ENCODE measurements at places on chromosomes 12 and 14. TPM values are rescaled to one million over a fixed set of nuclear protein-coding genes. Genes with fewer than 3 reads are reported as not detected.

The SPRING1 gene
- total RNA-seq: 40.4 TPM

The CLEC9A gene
- total RNA-seq: not detected

- H3K27me3 ChIP-seq: no peaks in the 10 kb centered on the region
- no peaks in the 10 kb centered on the region for H3K36me3 ChIP-seq
Measured at GRCh38 chr14:76918782-76919394, 92.7 kb downstream of the LRRC74A start.

- no peaks in the 10 kb centered on the region for H3K27me3 ChIP-seq
- no peak overlapping the region for H3K4me3 ChIP-seq
- peaks cover 38% of the 10 kb centered on the region for H3K4me1 ChIP-seq
- peak; percentile 78 for DNase-seq
- peak overlapping the region; percentile 77 for H3K27ac ChIP-seq
Measured at GRCh38 chr14:50040401-50040775, 76.0 kb downstream of the VCPKMT start.

DNA sequence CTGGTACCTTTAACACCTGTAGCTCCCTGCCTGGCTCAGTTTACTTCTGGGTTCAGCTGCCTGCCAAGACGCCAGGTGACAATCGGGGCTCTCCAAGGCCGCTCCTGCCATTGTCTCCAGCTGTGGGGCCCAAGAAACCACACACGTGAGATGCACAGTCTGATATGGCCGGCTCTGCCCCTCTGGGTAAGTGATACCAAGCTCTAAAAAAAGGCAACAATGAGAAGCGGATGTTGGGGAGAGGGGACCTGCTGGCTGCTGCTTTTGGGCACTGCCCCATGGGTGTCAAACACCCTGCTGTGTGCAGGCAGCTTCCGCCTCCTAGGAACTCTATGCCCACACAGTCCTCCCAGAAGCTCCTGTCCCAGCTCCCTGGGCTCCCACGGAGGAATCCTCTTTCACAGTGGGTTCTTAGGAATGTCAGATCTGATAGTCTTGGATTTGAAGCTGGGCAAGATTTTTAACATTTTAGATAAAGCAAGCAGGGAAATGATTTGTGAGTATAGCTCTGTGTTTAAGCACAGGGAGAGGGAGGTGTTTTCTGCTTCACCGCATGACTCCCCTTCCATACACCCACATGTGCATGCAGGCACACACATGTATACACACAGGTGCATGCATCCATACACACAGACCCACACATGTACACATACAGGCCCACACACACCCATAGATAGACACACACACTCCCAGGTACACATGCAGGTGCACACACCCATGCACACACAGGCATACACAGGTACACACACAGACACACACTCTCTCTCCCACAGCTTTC, 1135.8 kb downstream of the BCL11B start:
- no peaks in the 10 kb centered on the region for H3K36me3 ChIP-seq

The FBLN5 gene
- 27.6 TPM for total RNA-seq

- DNase-seq: peak; percentile 67
- peaks cover 14% of the 10 kb centered on the region for H3K4me1 ChIP-seq
- no peaks in the 10 kb centered on the region for H3K27me3 ChIP-seq
- peak overlapping the region; percentile 75 for H3K4me3 ChIP-seq
- H3K27ac ChIP-seq: peak overlapping the region; percentile 64
Measured at GRCh38 chr14:101965181-101965544, 790 bp downstream of the DYNC1H1 start.

GRCh38 chr12:108519558-108519957, 4.5 kb downstream of the FICD start:
- no peaks in the 10 kb centered on the region for H3K27me3 ChIP-seq
- H3K27ac ChIP-seq: no peak overlapping the region
- H3K36me3 ChIP-seq: peaks cover 15% of the 10 kb centered on the region
- peaks cover 7% of the 10 kb centered on the region for H3K4me1 ChIP-seq
- no peak for DNase-seq

The IL25 gene
- not detected for total RNA-seq

Data from endothelial cell of umbilical vein (primary cell).